Esophagus squamous epithelium (tissue), 5 donors: ENCODE measurements at places on chromosomes 5 and 9.

DNA sequence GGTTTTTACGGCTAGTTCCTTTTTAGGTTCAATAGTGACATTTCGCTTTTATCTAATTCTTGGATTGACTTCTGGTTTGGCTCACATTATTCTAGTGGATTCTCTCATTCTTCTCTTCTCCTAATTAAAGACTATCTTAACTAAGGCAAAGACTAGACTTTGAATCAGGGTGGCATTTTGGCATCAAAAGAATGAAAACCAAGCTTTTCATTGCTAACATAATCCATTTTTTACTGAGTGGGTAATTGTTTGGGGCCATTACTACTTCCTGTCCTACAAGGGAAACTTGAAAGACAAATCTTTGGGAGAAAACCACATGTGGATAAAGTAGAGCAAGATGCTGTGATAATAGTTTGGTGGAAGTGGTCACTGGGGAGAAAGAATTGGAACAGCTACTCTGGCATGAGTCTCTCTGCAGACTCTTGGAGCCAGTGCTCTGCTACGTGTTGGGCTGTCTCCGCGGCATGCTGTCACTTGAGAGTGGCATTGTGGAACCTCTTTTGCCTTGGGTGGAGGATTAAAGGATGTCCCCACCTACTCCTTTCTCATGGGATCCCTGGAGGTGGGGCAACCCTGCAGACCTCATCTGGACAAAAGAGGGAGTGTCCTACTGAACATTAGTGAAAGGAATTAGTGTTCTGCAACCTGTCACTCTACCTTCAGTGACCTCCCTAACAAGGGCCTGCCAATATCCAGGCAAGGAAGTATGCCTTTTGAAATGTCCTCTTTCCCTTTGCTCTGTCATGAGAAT, 280.4 kb downstream of the PSAT1 start:
- DNase-seq: no peak

DNA sequence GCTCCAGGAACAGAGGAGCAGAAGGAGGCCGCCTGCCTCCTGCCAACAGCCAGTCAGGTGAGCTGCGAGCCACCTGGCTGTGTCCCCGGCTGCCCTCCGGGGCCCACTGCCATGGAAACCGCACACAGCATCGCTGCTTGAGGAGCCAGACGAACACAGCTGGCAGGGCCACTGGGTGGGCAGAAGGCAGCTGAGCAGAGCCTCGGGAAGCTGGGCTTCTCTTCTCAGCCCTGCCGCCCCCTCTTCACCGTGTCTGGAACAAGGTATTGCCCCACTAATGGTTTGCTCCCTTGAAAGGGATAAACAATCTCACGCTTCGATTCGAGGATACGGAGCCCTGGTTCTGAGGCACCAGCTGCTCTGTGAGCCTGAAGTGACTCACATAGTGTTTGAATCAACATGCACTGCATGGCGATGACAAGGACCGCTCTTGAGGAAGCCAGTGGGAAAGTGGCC, 63.7 kb upstream of the RUFY1 start:
- DNase-seq: no peak

DNA sequence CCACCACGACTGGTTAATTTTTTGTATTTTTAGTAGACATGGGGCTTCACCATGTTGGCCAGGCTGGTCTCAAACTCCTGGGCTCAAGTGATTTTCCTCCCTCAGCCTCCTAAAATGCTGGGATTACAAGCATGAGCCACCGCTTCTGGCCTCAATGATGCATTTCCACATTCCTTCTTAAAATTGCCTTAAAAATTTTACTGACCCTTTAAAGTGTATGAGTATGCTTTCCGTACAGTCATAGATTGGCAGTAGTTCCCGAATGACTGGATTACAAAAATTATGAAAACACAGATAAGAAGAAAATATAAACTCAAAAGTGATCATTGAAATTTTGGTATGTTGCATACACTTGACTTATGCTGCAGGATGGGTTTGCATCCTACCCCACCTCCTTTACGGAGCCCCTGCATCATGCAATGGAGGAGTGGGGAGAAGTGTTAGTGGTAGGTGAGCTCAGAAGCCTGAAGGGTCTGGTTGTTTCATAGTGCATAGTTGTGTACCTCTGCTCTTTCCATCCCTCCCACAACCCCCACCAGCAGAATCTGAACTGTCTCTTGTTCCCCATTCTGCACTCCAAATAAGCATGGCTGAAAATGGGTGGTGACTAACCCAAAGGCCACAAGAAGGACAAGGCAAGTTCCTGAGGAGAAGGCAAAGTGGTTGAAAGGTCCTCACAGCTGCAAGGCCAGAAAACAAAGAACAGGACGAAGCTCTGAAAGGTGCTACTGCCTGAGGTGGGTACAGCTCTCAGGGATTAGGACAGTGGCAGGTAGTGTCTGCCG, 26.8 kb downstream of the ANKRD55 start:
- DNase-seq: no peak

DNA sequence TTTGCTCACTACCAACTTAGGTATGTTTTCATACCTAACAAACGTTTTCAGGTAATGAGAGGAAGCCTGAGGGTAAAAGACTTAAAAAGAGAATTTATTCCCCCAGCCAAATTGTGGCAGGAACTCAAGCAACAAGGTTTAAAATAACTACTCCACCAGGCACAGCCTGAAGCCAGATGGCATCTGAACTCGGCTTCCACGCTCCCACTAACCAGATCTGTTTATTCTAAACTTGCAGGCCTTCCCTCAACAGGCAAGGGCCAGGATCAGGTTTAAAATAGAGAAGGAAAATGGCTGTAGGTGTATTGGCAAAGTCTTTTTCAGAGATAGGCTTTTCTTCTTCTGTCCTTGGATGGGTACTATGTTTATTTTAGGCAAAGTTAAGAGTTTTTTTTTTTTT, 89.4 kb downstream of the OTULIN start:
- DNase-seq: no peak

- no peak for DNase-seq
Observed at GRCh38 chr9:110319781-110320492, 17.7 kb downstream of the TXNDC8 start.

DNA sequence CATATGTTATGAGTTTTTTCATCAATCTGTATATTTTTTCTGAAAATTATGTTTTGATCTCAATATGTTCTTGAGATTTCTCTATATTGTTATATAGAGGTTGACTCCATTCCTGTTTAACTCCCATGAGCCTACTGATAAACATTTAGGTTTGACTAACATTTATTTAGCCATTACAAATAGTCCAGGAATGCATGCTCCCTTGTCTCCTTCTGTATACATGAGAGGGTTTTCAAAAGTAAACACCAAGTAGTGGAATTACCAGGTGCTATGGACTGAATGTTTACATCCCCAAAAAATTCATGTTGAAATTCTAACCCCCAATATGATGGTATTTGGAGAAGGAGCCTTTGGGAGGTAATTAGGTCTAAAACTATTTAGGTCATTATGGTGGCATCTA, 3.5 kb upstream of the OR5C1 start:
- no peak for DNase-seq

GRCh38 chr9:36896296-36896695, 137.8 kb downstream of the PAX5 start:
- no peak for DNase-seq

- no peak for DNase-seq
Observed at GRCh38 chr5:39489263-39489662, 64.5 kb upstream of the DAB2 start.

GRCh38 chr9:116163293-116164055, 9.9 kb downstream of the PAPPA start:
- DNase-seq: no peak

GRCh38 chr9:26746357-26747072, 146.1 kb downstream of the CAAP1 start:
- no peak for DNase-seq
